ENCODE measurements at places on chromosomes 5 and 9.
A peak's percentile ranks its signal among the peaks of the same experiment; 100 is the strongest.

DNA sequence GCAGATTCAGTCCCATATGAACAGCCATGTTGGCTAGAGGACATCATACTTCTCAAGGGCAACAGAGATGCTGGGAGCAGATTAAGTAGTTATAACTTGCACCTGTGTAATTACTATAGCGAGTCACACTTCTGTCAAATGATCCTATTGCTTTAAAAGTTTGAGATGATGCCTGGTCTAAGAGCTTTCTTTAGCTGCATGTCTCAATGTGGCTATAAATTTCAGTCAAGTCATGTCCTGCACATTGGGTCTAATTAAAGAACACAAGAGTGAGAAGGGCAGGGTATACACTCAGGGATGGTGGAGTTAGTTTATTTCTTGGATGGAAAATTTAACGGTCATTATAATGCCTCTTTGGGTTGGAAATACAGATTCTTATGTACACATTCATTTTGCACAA is 557.3 kb downstream of the RAB3C start:
- DNase-seq = no peak

- DNase-seq = peak; percentile 53
These were observed 272.9 kb downstream of the PDE4D start for GRCh38 chr5:59620535-59621212.

DNA sequence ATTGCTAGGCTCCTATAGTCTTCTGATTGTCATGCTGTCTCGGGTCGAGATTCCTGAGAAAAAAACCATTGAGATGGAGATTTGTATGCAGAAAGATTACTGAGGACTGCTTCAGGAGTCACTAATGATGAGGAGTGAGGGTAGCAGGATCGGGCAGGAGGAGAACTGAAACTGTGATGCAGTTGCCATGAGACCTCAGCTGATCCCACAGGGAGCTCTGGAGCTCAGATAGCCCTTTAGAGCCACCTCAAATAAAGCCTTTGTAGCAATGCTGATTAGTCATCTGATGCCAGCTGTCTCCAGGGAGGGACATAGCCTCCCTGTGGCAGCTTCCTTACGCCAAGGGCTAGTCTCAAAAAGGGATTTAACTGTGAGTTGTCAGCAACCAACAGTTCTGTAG is 256.9 kb downstream of the DMAC1 start:
- DNase-seq = no peak

GRCh38 chr5:127957183-127957582 is 126.4 kb upstream of the SLC12A2 start:
- peak; percentile 64 for DNase-seq

DNA sequence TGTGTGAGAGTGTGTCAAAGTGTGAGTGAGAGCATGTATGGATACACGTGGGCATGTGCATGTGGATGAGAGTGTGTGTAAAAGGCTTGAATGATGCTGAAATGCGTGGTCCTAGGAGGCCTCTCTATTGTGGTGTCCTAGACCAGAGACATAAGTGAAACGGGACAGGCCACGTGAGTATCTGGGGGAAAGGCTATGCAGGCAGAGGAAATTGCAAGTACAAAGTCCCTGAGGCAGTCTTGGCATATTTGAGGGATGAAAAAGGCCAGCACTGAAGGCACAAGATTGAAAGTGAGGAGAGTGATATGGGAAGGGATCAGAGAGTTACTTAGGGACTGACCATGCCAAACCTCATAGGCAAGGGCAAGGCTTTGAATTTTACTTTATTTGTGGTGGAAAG is 67.2 kb upstream of the CCDC152 start:
- no peak for DNase-seq

GRCh38 chr5:132505641-132506040 is 15.1 kb upstream of the IRF1 start:
- no peak for DNase-seq

GRCh38 chr9:2802494-2802921 is 41.4 kb downstream of the PUM3 start:
- DNase-seq = peak; percentile 73

GRCh38 chr5:139964266-139964993 is 78.7 kb downstream of the NRG2 start:
- DNase-seq = no peak

GRCh38 chr5:155181542-155181941 is 168.0 kb downstream of the KIF4B start:
- no peak for DNase-seq

DNA sequence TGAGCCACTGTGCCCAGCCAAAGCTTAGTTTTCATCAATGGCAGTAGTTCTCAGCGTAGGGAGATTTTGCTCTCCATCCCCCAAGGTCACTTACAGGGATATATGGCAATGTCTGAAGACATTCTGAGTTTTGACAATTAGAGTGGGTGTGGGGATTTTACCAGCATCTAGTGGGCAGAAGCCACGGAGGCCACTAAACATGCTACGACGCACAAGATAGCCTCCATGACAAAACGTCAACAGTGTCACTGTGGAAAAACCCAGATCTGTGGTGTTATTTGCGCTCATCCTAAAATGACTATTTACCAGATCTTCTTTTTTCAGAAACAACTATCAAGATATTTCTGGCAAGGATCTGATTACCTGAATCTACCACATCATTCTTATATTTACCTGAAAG is 68.2 kb downstream of the CDC14B start:
- DNase-seq = no peak

DNA sequence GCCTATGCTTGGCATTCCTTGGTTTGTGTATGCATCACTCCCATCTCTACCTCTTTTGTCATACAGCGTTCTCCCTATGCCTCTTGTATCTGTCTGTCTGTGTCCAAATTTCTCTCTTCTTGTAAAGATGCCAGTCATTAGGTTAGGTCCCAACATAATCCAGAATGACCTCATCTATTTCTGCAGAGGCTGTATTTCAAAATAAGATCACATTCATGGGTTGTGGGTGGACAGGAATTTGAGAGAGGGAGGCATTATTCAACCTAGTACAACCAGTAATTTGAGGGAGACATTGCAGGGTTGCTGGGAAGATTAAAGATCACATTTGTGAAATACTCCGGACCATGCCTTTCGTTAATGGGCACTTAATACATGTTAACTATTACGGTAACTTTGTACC is 155.0 kb downstream of the MAN2A1 start:
- peak; percentile 94 for DNase-seq

DNA sequence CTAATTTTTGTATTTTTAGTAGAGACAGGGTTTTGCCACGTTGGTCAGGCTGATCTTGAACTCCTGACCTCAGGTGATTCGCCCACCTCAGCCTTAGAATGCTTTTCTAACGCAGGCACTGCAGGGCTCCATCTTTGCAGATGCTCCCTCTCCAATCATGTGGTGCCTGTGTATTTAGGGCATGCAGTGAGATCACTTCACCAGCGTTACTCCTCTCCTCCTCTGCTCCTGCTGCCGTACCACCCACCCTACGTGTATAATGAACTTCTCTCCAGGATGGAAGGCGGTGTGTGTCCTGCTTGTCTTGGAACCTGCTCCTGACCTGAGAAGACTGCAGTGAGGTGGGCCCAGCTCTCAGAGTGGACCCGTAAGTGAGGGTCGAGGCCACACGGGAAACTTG is 13.6 kb upstream of the CFAP157 start:
- DNase-seq = no peak

DNA sequence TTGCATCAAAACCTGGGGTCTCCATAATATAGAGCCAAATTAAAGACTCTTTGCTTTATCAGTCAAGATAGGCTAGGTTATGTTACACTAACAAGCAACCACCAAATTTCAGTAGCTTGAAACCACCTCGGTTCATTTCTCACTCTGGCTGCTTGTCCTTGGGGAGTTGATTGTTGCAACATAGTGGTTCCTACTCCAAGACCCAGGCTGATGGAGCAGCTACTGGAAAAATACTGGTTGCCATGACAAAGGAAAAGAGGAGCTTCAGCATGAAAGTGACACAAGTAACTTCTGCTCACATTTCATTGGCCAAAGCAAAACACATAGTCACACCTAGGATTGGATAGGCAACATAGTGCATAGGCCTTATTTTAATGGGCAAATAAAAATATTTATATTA is 18.5 kb upstream of the RCL1 start:
- peak; percentile 64 for DNase-seq

DNA sequence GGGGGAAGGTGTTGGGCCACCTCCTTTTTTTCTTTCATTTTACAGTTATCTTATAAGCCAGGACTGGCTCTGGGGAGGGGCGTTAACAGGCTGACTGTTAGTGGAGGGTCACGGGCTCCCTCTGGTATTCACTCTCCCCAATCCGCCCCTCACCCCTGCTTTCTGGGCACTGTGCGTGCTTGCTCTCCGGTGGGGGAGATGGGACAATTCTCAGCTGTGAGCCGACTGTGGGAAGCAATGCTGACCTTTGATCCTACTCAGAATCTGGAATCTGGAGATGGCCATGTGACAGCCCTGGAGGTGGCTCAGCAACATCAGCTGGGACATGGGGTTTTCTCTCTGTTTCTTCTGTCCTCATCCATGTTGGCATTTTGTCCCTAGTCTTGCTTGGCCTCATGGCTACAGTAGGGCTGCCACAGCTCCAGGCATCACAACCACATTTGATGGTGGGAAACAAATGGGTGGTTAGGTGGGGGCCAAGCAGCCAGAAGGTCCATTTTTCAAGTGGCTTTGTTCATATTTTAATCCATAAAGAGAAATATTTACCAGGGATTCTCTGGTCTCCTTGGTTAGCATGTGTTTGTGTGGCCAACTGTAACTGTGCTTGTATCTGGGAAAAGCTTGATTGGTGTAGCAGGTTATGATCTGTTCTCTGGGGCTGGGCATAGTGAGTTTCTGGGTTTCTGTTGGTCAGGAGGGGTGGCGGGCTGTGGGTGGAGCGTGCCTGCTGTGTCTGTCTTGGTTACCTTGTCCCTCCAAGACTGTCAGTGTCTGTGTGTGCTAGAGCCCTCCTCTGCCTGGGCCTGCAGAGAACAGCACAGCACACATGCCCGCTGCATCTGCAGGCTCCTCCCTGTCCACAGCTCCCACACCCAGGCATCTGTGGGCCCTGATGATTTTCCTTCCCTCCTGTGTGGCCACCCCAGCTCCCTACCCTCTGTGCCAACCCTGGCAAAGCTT is 12.4 kb downstream of the WNK2 start:
- no peak for DNase-seq

- no peak for DNase-seq
These were observed 270.0 kb downstream of the NSG2 start for GRCh38 chr5:174315471-174315870.
